ENCODE measurements at places on chromosomes 1 and 21.

GRCh38 chr1:66778266-66778665 lies 22.8 kb downstream of the INSL5 start:
- H3K27ac ChIP-seq: no peak overlapping the region
- no peak overlapping the region for H3K4me3 ChIP-seq
- no peaks in the 10 kb centered on the region for H3K4me1 ChIP-seq
- no peaks in the 10 kb centered on the region for H3K27me3 ChIP-seq

DNA sequence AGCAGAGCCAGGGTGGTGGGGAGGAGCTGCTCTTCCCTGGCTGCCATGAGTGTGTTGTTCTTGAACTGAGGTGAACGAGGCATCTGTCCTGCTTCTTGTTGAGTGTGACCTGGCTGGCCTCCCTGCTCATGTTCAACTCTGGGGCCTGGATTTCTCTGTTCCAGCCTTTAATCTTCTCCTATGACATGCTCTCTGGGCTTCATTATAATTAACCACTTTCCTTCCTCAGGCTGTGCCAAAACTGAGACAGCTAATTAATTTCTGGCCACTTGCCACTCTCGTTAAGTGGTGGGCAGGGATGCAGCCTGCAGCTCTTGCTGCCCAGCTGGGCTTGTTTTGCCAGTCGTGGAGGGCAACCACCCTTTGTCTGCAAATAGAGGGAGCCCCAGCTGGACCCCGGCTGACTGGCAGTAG lies 23.3 kb downstream of the OPRD1 start:
- peaks cover 11% of the 10 kb centered on the region for H3K27me3 ChIP-seq
- H3K36me3 ChIP-seq: no peaks in the 10 kb centered on the region
- no peaks in the 10 kb centered on the region for H3K4me1 ChIP-seq
- H3K27ac ChIP-seq: no peak overlapping the region
- H3K4me3 ChIP-seq: no peak overlapping the region
- no peak for DNase-seq

DNA sequence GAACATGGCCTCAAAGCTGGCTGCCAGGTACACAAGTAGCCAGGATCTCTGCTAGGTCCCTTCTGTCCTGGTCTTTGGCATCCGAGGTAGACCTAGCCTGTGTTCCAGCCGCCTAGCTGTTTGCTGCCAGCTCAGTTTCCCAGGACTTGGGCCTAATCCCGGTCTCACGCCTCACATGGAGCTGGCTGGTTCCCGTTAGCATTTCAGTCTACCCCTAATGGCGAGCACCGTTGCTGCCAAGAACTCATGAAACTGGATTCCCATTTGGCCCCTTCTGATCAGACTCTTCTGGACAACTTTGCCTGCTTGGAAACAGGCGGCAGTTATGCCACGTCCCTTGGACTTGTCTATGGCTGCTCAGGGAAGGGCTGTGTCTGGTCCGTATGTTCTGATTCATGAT lies 26.2 kb upstream of the HHAT start:
- DNase-seq: no peak
- no peaks in the 10 kb centered on the region for H3K27me3 ChIP-seq
- peaks cover 4% of the 10 kb centered on the region for H3K4me1 ChIP-seq
- no peak overlapping the region for H3K27ac ChIP-seq
- H3K4me3 ChIP-seq: no peak overlapping the region

- no peak overlapping the region for H3K27ac ChIP-seq
- peaks cover 94% of the 10 kb centered on the region for H3K36me3 ChIP-seq
- no peak overlapping the region for H3K4me3 ChIP-seq
- DNase-seq: no peak
- no peaks in the 10 kb centered on the region for H3K27me3 ChIP-seq
Observed at GRCh38 chr1:25985670-25986069, 12.2 kb downstream of the PAFAH2 start.

DNA sequence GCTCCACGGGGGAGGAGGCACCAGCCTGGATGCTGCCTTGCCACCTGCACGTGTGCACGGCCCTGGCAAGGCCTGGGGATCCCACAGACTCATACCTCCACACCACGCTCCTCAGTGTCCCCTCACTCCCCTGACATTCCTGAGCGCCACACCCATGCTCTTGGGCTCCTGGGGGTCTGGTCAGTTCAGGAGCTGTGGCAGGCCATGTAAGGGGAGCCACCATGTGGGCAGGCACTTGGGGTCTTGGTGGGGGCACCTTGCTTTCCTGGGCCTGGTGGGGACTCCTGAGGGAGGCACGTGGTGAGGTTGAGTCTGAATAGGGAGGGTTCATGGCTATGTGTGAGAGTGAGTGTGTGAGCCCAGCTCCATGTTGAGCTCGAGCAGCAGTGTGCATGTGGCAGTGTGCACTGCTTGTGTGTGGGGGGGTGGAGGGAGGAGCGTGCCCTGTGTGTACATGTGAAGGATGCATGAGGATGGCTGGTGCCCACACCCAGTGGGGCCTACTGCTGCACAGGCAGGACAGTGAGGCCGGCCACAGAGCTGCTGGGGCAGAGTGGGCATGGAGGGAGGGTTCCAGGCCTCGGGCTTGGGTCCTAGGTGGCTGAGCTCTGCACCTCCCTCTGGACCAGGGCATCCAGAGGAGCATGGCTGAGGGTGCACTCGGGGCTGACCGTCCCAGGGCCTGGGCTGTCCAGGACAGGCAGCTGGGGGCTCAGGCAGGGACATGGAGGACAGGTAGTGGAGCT lies 1.6 kb downstream of the GJC2 start:
- peaks cover 25% of the 10 kb centered on the region for H3K36me3 ChIP-seq
- H3K4me3 ChIP-seq: no peak overlapping the region
- DNase-seq: peak; percentile 63
- no peaks in the 10 kb centered on the region for H3K4me1 ChIP-seq
- H3K27ac ChIP-seq: peak overlapping the region; percentile 69

DNA sequence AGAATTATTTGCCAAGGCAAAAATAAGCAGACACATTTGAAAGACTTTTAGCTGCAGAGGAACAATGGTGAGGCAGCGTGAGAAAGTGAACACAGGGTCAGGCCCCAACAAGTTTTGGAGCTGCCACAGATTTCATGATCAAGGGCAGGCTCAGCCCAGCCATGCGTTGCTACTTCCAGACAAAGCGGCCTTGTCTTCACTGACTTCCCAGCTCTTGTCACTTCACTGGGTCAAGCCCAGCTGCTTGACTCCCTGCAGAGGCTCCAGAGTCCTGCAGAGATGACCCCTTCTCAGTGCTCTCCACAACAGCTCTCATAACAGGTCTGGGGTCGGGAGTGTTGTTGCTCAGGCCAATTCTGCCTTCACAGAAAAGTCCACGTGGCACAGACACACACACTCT lies 35.8 kb downstream of the HHAT start:
- no peak for DNase-seq
- peaks cover 20% of the 10 kb centered on the region for H3K4me1 ChIP-seq
- H3K27ac ChIP-seq: no peak overlapping the region

Measured in tibial artery (tissue), 4 donors.